Femur (tissue), 1 donor: ENCODE measurements at places on chromosomes 16 and 17.
A peak's percentile ranks its signal among the peaks of the same experiment; 100 is the strongest.

- DNase-seq, result peak; percentile 35
These were observed 1.2 kb downstream of the TBX2 start for GRCh38 chr17:61400717-61401388.

DNA sequence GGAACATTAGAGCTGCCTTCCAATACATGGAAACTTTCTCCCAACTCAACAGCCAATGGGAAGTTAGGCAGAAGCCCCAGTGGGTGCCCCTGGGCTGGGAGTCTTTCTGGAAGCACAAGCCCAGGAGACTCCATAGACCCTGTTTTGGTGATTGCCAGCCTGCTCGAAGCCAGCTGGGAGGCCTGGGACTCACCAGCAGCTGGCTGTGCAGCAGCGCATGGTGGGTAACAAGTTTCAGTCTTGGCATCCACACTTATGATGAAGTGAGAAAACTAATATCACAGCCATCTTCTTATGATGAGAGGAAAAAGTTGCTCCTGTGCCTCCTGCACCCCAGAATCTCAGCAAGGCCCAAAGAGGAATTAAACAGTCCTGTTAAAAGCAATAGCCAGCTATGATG, 522.5 kb upstream of the CDH5 start:
- no peak for DNase-seq

DNA sequence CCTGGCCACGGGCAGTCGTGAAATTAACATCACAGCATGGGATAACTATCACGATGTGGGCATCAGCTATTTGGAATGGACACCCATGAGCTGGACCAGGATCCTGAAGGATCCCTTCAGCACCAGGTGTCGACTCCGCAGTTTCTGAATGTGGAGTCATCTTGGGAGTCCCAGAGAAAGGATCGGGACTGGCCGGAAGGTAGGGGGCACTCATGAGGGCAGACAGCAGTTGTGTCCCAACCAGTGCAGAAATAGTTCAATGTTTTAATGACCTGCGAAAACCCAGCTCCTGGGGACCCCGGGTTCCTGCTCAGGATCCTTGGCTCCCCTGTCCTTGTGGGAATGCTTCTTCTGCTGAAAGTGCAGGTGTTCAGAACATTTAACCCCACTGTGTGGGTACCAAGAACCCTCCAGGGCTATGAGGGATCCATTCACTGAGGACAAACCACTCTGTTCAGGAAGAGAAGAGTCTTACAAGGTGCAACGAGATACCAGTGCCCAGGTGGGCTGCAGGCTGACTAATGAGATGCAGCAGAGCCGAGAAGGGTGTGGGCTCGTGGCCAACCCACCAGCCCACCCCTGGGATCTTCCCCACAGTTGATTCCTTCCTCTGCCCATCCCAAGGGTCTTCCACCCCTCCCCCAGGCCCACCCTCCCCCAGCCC, 154.8 kb downstream of the SALL1 start:
- no peak for DNase-seq

GRCh38 chr17:35377706-35378105, 4.3 kb upstream of the SLFN11 start:
- DNase-seq, result no peak

GRCh38 chr17:27481327-27481726, 25.1 kb downstream of the KSR1 start:
- DNase-seq, result no peak

GRCh38 chr17:10177131-10177912, 21.1 kb downstream of the GAS7 start:
- DNase-seq, result no peak

DNA sequence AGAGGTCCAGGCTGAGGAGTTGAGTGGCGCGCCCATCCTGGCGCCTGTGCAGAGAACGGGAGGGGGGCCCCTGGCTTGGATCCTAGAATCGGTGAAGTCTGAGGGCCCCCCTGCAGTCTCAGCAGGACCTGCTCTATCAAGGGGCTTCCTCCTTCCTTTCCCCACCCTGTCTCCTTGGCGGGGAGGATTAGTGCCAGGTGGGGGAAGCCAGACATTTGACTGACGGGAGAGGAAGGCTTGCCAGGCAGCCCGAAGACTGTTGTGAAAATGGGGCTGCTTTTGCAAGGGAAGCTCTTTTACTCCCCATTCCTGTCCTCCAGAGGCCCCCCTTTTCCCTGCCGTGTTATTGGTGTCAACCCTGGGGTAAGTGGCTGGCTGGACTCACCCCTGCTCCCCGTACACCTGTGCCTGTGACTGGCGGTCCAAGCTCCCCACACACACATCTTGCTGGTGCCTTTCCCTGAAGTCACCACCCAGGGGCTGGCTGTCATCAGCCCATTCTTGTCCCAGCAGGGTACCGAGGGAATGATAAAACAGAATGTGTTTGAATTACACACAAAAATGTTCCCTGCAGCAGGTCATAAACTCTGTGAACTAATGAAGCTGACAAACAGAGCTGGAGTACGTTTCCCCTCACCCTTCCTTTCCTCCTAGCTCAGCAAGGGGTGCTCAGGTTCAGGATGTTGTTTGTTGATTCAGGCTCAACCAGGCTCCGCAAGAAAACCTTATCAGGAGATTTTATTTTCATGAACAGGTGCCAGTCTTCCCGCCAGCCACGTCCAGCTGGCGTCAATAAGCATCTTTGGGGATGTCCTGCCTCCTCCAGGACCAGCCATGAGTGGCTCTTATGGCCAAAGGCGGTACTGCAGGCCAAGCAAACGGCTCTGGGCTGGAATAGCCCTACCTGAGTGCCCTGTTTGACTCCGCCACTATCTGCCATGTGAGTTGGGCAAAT, 4.4 kb upstream of the ARMC7 start:
- no peak for DNase-seq

DNA sequence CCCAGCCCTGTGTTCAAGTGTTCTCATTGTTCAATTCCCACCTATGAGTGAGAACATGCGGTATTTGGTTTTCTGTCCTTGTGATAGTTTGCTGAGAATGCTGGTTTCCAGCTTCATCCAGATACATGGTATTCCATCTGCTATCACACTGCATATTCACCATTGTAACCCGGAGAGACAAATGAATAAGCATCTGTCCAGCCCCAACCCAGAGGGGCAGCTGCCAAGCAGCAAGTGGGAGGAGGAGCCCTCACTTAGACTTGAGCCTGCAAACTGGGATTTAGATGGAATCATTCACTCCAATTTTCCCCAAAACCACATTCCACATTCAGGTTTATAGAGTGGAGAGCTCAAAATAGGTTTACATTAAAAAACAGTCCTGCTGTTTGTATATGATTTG, 41.6 kb downstream of the SHISA6 start:
- no peak for DNase-seq

DNA sequence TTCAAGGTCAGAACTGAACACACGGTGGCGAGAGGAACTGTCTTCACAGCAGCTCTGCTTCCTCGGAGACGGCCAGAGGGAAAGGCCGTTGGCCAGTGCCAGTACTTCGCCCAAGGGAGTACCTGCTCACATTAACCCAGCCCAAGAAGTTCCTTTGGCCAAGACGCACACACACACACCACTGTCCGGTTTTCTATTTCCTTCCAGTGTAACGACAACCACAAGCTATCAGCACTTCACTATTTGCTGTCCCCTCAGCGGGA, 744 bp upstream of the GGNBP2 start:
- peak; percentile 67 for DNase-seq

DNA sequence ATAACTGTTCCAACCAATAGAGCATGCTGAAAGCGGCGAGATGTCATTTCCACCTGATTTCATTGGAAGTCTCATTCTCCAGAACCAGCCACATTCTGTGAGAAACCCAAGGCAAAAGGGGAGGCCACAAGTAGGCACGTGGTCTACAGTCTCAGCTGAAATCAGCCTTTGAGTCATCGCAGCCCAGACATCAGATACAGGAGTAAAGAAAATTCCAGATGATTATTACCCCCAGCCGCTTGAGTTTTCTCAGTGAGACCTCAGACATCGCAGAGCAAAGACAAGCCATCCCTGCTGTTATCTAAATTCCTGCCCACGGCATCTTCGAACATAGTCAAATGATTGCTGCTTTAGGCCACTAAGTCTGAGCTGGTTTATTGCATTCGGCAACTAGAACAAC, 23.1 kb downstream of the STAT3 start:
- DNase-seq, result no peak

DNA sequence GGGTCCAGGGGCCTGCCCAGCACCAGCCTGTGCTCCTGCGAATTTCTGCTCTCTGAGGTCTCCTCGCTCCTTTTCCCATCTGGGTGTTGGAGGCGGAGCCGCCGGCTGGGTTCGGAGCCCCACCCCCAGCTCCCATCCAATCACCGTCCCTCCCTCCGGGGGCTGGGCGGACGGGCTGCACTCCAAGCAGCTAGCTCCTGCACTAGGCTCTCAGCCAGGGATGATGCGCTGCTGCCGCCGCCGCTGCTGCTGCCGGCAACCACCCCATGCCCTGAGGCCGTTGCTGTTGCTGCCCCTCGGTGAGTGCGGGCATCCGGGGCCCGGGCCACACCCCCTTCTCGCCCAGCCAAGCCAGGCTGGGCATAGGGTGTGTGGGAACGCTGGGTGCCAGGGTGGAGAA, at the start of gene NRN1L:
Gene NRN1L (plus strand): TSS at position 202 of the 400 bp plus-strand sequence. CDS start 19 bp downstream, at position 221.
- DNase-seq, result peak; percentile 92

- DNase-seq, result no peak
These were observed 228.3 kb upstream of the WSCD1 start for GRCh38 chr17:5841862-5842261.

DNA sequence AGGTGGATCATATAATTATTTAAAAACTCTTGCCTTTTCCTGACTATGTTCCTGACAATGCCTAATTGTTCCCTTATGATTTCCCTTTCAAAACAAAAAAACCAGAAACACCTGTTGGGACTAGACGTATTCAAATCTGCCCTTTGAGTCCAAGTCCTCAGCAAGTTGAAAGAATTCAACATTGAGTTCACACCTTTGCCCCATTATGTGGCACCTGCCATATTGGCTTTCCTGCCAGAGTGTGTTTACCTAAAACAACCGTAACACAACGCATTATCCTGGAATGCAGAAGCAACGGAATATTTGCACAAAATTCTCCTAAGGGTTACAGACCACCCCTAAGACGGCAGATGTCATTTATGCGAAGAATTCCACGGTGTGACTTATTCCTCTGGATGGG, 105.9 kb downstream of the ZFHX3 start:
- DNase-seq, result no peak

DNA sequence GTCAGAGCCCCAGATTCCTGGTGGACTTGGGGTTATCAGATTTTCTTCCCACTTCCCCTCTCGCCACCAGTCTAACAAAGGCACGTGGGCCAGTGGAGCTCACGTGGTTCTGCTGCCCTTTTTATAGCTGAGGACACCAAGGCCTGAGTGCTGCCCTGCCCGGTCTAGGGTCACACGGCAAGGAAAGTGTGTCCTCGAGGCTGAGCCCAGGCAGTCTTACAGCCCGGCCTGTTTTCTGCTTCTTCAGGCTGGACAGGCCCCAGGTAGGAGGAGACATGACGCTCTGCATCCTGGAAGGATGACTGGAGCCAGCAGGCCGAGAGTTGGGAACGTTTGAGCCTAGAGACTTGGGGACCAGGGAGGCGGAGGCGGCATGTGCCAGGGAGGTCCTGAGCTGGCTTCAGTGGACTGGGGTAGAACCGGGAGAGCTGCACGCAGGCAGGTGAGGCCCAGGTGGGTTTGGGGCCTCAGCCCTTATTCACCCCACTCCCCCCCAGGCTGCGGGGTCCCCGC, 3.5 kb downstream of the CTRB1 start:
- peak; percentile 81 for DNase-seq

GRCh38 chr16:23570992-23571632, 13.6 kb downstream of the UBFD1 start:
- DNase-seq, result no peak

DNA sequence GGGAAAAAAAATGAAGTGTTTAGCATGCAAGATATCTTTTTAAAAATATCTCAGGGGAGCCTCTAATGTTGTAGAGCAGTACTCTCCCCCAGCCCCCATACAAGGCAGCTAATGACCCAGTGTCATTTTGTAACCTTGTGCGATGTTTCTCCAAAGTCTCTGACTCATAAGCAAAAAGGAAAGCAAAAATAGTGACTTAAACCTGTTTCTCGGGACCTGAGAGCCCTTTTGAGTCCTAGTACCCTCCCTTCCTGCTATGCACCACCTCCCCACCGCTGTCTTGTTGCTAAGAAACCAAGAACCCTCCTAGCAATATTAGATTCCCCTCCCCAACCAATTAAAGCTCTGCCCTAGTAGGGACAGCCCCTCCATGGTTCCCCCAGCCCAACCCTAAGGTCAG, 2.8 kb downstream of the MYCBPAP start:
- DNase-seq, result no peak

GRCh38 chr17:77140878-77141767, at the start of gene SEC14L1:
TSS of gene SEC14L1 (plus strand) at chr17:77140969. CDS start at chr17:77143597, 2,628 bp downstream.
- peak; percentile 66 for DNase-seq

DNA sequence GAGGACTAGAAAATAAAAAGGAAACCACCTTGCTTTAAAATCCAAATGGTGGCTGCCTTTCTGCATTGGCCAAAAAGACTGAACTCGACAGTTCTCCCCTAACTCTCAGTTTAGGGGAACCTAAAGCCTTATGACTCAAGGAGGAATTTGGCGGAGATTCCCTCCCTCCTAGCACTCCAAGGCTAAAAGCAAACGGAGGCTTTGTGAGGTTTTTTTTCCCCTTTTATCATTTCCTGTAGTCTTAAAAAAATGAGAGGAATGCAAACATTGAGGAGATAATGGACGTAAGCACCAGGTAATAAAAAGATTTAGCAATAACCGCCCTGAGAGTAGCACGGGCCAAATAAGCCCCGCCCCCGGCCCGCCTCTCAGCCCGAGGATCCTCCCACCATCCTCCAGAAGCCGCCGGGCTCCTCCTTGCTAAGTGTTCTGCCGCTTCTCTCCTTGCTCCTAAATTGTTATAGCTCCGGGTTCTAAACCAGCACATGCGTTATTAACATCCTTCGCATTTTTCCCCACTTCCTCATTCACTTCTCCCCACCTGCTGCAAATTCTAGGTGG, 5.8 kb upstream of the KIFC3 start:
- peak; percentile 72 for DNase-seq

- DNase-seq, result no peak
These were observed 1.0 kb downstream of the GABARAP start for GRCh38 chr17:7241090-7241733.

DNA sequence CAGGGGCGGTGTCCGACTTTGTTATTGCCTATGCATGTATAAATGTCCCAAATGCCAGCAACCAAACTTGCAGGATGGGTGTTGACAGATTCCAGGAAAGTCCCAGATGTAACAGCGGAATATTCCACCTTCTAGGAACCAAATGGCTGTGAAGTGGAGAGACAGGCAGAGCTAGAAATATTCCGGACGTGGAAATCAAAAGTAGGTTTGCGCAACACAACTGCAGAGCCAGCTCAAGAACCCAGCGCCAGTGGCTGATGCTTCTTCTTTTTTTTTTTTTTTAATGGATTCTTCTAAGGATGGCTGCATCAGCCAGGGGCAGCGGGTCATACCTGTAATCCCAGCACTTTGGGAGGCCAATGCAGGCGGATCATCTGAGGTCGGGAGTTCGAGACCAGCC, 601.7 kb downstream of the MAF start:
- no peak for DNase-seq

GRCh38 chr16:14043793-14044192, 27.3 kb upstream of the MRTFB start:
- DNase-seq, result no peak

DNA sequence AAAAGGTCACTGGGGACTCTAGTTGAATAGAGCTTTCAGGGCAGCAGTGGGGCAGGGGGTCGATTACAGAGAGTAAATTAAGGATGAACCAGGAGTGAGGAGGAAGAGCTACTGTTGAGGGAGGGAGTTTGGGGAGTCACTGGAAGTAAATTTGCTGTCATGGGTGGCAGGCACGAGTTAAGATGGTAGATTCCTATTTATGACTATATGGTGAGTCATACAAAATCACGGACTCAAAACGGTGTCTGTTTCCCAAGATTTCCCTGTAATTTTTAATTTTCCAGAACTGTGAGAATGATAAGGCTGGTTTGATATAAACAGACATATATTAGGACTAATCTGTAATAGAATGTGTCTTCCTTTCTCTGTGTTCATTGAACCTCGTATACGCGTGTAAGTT, 287.6 kb upstream of the GOT2 start:
- no peak for DNase-seq
